ENCODE measurements at places on chromosomes 6 and 20. TPM values are rescaled to one million over a fixed set of nuclear protein-coding genes. Genes with fewer than 3 reads are reported as not detected.
A peak's percentile ranks its signal among the peaks of the same experiment; 100 is the strongest.

DNA sequence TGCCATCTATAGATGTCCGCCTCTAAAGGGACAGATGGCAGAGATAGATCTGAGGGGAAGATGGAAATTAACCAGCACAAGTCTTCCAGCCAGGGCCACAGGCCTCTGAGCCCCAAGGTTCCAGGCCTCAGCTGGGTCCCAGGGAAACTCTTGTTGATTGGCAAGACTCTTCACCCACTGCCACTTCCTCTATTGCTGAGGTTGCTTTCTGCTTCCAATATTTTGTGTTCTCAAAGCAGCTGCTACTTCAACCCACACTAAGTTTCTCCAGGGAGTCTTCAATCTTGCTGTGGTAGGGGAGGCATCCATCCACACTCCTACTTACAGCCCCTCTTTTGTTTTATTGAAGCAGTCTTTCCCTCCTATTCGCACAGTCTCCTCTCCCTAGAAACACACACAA is 36.4 kb upstream of the SASH1 start:
- DNase-seq, result no peak

- DNase-seq, result no peak
These were observed 6.9 kb upstream of the MANBAL start for GRCh38 chr20:37282556-37282955.

- DNase-seq, result no peak
These were observed 12.3 kb downstream of the FOXA2 start for GRCh38 chr20:22572023-22572422.

DNA sequence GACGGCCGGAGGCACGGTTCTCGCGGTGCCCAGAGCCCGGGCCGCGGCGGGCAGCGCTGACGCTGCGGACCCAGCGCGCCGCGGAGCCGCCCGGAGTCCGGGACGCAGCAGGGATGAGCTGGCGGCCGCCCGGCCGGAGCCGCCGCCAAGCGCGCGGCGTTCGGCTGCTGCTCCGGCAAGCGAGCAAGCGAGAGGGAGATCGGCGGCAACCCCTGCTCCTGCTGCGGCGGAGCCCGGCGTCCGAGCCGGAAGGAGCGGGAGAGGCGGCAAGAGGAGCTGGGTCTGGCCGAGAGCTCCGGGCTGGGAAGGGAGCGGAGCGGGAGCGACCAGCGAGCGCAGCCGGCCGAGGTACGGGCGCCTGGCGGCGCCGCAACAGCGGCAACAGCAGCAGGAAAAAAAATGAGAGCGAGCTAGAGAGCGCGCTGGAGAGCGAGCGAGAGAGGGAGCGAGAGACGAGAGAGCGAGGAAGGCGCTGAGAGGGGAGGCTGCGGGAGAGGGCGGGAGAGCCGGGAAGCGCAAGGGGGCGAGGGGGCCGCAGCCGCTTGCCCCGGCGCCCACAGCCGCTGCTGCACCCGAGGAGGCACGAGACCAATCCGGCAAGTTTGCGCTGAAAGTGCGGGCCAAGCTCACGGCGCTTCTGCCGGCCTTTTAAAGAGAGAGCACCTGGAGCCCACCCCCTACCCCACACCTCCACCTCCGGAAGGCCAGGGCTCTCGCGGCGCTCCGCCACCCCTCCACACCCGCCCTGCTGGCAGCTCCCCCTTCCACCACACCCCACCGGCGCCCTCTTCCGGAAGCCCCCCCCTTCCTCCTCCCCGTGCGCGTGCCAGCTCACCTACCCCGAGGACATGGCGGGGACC is 496 bp downstream of the GRM4 start:
- DNase-seq, result peak; percentile 2

DNA sequence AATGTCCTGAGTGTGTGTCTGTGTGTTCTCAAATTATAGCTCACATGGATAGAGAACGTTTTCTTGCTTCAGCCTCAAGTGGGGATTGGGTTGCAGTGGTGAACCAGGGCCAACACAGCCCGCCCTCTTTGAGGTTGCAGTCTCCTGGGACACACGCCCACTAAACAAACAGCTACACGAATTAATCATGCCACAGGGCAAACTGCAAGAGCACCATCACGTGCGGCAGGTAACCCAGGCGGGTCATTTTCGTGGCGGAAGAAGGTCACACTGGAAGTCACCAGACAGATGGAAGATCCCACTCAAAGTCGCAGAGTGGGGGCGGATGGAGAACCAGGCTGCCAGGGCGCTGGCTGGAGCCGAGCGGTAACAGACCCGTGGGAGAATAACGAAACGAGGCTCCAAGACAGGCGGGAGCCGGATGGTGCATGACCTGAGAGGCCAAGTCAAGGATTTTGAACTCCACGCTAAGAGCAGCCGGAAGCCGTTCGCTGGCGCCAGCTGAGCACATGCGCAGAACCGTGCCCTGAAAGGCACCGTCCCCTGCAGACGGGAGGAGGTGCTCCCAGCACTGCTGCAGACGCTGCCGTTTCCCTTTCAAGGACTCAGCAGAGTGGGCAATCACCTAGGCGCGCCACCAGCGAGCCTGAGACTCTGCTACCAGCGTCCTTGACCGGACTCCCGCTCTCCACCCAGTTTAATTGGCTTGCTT is 10.7 kb downstream of the DLL1 start:
- peak; percentile 91 for DNase-seq

DNA sequence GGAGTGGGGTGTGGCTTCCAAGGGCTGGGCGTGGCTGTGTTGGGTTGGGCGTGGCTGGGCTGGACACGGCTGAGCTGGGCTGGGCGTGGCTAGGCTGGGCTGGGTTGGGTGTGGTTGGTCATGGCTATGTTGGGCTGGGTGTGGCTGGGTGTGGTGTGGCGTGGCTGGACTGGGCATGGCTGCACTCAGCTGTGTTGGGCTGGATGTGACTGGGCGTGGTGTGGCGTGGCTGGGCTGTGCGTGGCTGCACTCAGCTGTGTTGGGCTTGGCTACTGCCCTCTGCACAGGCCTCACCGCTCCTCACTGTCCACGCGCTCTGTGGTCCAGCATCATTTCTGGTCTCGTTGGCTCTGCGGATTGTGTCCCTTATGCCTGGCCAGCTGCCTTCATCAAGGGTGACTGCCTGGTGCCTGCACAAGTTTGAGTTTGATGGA is 43.5 kb upstream of the SLCO4A1 start:
- DNase-seq, result no peak

DNA sequence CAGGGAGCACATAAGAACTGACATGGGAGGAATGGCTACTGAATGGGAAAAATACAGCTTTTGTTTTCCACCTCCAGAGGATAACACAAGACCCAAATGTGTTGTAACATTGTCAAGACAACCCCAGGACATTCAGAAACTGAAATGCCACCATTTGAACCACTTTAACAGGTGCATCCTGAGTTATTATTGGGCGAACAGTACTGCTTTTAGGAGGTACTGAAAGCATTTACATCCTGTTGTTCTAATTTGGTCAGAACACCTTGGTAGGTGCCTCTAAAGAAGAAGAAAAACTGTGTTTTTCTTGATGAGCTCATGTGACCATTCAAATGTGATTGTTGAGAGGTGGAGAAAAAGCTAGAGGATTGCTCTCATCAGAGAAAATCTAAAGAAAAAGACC is 6.4 kb upstream of the TXNDC5 start:
- DNase-seq, result no peak

- DNase-seq, result no peak
These were observed 114.9 kb downstream of the EPHA7 start for GRCh38 chr6:93304505-93304904.

GRCh38 chr20:6384956-6385486 is 262.2 kb upstream of the FERMT1 start:
- DNase-seq, result no peak

GRCh38 chr6:31400467-31401289 is 2.7 kb upstream of the MICA start:
- DNase-seq, result peak; percentile 55

GRCh38 chr6:98669371-98669770 is 165.0 kb upstream of the POU3F2 start:
- DNase-seq, result no peak

SSR1 gene
- 61.2 TPM for polyA plus RNA-seq

HLA-DOA gene
- polyA plus RNA-seq, result 0.22 TPM

PAK5 gene
- not detected for polyA plus RNA-seq
